ENCODE measurements at places on chromosomes 13 and 19.

DNA sequence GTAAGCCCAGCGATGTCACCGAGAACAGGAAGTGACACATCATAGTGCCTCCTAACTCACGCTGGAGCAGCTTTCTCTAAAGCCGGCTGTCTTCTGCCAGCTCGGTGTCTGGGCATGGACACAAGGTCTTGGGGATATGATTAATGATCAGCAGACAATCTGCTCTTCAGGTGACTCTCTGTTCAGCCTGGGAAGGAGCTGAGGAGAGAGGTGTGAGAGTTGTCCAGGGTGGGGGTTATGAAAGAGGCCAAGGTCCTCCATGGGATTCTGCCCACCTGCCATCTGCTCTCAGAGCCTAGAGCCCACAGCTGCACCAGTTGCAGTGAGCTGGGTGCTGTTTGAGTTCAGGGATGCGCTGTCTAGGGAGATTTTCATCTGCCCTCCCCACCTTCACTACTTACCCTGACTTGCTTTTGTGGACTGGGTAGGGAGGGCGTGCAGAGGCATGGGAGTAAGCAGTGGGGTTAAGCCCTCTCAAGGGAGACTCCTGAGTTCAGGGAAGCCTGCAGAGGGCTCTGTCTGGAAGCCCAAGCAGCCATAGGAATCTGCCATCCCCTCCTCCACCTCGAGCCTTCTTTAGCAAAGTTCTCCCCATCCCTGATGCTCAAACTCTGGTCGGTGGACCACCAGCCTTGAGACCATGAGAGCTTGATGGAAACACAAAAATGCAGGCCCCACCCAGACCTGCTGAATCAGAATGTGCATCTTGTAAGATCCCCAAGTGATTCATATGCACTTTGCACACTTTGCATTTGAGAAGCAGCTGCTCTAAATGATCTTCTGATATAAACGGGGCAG is 539.7 kb downstream of the RFC3 start:
- DNase-seq: no peak

GRCh38 chr13:106100171-106100919 is 435.1 kb downstream of the EFNB2 start:
- DNase-seq: no peak

GRCh38 chr13:25462301-25463125 is 90.7 kb downstream of the ATP8A2 start:
- no peak for DNase-seq

DNA sequence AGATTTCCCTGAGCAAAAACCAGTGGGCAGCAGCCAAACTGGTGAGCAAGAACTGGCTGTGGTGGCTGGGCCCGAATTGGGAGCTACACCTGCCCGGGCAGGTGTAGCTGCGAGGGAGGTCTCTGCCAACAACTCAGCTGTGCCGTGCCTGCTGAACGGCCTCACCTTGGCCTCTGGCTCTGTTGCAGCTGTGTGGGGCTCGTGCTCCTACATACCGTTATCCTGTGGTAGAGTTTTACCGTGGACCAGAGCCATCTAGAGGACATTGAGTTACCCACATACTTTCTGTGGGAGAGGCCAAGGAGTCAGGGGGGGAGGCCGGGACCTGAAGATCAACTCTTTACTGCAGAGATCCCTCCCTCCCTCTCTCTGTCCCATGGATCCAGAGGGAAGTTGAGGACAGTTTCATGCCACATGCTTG is 113.2 kb downstream of the TM9SF2 start:
- DNase-seq: no peak

DNA sequence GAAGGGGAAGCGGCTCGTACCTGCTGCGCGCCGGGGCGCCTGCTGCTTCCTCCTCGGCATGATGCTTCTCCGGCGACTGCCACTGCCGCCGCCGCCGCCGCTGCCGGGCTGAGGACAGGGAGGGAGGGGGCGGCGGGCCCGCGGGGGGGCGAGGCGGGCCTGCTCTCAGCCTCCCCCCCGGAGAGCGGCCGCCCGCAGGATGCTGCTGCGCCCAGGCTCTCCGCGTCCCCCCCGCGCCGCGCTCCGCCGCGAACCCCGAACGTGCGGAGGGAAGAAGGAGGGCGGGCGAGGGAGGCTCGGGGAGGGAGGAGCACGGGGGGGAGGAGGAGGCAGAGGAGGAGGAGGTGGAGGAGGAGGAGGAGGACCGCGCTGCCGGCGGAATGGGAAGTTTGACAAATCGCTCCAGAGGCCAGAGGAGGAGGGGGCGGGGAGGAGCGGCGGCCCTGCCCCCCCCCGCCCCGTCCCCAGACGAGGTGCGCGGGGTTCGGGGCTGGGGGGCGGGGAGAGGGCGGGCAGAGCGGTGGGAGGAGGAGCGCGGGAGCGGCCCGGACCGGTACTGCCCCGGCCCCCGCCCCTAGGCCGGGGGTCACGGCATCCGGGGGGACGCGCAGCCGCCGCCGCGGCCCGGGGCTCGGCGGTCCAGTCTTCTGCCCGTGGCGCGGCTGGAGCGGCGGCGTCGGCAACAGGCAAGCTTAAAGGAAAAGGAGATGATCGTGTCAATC is at the start of gene TSHZ3:
Gene TSHZ3 (minus strand): TSS at position 277 of the 722 bp plus-strand sequence. CDS start 217 bp downstream, at position 60.
- no peak for DNase-seq

DNA sequence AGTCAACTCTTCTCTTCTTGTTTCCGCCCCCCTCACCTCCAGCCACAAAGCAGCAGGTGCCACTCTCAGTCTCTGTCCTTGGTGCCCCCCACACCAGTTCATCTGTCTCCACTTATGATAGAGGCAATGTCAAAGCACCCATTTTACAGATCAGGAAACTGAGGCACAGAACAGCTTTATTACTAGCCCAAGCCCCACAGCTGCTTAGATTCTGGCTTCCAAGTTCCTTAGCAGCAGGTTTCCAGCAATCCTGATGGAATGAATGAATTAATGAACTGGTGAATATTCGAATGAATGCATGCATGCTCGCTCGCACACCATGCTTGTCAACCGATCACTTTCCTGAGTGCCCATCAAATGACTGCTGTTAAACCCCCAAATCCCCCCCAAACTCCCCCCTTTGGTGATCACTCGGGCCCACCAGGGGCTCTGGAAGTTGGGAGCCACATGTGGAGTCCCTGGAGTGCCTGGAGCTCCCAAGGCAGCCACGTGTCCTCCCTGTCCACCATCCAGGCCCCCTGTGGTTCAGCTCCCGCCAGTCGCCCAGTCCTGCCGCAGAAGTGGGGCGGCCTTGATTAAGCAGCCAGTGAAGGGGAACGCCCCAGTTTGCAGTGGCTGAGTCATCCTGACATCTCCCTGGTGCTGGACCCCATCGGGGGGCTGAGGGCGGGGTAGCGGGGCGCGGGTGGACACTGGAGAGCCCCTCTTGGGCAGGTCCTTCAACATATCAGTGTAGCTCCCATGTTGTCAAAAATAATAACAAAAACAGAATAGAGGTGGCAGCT is 6.8 kb downstream of the PTPRS start:
- DNase-seq: no peak

DNA sequence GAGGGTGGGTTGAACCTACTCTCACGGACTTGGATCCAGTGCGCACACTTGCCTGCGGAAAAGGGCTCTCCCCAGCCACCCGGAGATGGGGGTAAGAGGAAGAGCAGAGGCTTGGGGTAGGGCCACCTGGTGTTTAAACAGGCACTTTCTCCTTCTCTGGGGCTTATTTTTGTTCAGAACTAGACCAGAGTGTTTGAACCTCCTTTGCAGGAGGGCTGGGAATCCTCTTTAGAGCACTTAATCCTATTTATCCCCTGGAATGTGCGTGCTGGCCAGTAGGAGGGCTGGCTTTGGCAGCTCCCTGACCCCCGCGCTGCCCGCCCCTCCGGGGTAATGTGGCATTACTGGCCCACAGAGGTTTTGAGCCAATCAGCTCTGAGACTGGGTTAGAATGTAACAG is 2.0 kb downstream of the RGS9BP start:
- DNase-seq: no peak

GRCh38 chr19:30428092-30428680 is 56.0 kb downstream of the ZNF536 start:
- no peak for DNase-seq

GRCh38 chr13:75986818-75987217 is 350.7 kb downstream of the LMO7 start:
- DNase-seq: peak; percentile 15

DNA sequence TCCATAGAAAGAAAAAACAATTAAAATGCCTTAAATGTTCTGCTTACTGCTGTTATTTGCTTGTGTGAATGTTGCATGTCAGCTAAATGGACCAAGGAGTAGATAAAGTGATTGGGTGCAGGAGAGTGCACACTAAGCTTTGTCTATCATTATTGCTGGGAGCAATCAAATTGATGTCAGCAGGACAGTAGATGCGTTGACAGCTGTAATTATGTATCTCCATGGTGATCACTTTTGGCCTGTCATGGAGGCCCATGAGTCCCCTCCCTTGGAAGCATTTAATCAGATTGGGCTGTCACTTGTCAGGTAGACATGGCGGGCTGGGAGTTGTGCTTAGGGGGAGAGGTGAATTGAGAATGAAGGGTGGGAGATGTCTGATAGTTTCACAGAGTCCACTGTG is 215.3 kb downstream of the PCCA start:
- no peak for DNase-seq

- DNase-seq: no peak
These were observed 10.6 kb upstream of the PNMA8A start for GRCh38 chr19:46481947-46482346.

DNA sequence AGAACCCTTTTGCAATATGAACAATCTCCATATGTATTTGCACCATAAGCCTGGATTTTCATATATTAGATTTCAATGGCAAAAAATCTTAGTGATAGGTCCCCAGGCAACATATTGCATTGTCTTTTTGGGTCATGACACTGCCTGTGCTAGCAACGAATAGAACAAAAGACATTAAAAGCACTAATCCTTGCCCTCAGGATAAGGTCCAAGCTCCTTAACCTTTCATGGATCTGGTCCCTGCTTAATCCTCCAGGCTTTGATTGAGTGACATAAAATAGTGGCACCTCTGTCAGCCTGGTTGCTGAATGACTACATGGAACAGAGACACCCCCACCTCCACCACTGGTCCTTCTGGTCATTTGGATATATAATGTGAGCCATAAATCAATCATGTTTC is 134.4 kb downstream of the RBM26 start:
- no peak for DNase-seq

DNA sequence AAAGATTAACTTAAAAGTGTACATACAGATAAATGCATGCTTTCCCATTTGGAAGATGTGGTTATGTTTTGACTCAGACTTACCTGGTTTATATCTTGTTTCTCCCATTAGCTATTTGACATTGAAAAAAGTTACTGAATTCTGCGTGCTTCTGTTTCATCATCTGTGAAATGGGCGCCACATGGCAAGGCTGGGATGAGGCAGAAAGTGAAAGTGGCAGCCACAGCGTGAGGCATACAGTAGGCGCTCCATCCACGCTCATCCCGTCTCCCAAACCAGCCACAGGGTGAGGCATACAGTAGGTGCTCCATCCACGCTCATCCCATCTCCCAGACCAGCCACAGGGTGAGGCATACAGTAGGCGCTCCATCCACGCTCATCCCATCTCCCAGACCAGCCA is 14.0 kb upstream of the TMEM255B start:
- no peak for DNase-seq

- DNase-seq: no peak
These were observed 43.6 kb downstream of the TEX26 start for GRCh38 chr13:30976025-30976424.

DNA sequence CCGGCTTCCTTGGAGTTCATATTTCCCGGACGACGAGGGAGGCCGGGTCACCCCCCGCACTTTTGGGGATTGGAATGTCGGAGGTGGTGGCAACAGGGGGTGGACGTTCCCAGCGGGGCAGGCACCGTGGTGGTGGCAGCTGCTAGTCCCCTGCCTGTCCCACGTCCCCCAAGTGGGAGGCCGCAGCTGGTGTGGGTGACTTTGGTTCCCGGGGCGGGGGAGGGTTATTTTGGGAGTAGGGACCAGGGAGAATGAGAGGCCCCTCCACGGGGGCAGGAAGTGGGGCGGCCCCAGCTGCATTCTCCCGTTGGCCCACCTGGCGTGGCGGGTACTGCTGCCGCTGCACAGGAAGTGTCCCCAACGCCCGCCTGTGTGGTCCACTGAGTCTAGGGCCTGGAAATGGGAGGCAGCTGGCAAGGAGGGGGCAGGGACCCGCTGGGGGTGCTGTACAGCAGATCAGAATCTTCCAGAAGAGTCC is 11.1 kb upstream of the PLIN3 start:
- DNase-seq: no peak

DNA sequence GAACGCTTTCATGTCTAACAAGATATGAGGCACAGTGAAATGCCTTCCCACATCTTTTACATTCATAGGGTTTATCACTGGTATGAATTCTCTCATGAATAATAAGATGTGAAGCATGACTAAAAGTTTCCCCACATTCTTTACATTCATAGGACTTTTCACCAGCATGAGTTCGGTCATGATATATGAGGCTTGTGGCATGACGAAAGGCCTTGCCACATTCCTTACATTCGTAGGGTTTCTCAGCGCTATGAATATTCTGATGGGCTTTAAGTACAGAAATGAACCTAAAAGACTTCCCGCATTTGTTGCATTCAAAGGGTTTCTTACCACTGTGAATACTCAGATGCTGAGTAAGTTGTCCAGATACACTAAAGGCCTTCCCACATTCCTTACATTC is 21.3 kb downstream of the ZNF607 start:
- no peak for DNase-seq

- DNase-seq: no peak
These were observed 49.5 kb downstream of the KDM4B start for GRCh38 chr19:5018224-5019015.

- no peak for DNase-seq
These were observed 536 bp upstream of the AKAP8 start for GRCh38 chr19:15379999-15380647.

DNA sequence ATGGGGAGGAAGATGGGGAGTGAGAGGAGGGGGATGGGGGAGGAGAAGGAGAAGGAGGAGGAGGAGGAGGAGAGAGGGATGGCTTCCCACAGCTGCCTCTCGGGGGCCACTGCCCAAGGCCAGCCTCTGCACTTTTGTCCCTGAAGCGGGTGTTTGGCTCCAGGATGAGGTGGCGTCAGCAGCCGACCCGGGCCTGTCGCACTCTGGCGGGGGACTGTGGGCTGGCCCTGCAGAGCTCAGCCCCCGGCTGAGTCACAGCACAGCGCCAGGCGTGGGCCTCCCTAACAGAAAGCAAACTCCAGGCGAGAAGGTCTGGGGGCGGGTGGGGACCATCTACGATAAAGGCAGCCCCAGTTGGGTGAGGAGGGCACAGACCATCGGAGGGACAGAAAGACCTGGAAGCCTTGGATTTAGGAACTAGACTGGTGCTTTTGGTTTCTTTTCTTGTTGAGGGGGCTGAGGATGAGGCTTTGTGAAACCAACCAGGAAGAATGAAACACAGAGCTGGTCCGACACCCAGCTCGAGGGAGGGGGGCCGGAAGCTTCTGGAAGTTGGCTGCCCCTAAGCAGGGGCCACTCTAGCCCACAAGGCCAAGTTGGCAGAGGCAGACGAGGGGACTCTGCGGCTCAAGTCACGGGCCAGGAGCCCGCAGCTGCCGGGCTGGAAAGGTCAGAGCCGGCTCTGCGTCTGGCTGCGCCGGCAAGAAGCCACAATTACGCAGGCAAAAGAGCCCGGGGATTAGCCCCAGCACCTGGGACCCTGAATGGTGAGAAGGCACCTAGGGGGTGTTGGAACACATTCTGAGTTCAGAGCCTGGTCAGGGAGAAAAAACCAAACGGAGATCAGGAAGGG is 18.2 kb downstream of the LSM4 start:
- peak; percentile 89 for DNase-seq

- no peak for DNase-seq
These were observed 9.1 kb downstream of the FEM1A start for GRCh38 chr19:4800591-4801081.

Measured in GM12891 (cell line).